ENCODE measurements at places on chromosomes 7 and 10.

- no peak for DNase-seq
Measured at GRCh38 chr7:108340856-108341411, 115.3 kb downstream of the NRCAM start.

DNA sequence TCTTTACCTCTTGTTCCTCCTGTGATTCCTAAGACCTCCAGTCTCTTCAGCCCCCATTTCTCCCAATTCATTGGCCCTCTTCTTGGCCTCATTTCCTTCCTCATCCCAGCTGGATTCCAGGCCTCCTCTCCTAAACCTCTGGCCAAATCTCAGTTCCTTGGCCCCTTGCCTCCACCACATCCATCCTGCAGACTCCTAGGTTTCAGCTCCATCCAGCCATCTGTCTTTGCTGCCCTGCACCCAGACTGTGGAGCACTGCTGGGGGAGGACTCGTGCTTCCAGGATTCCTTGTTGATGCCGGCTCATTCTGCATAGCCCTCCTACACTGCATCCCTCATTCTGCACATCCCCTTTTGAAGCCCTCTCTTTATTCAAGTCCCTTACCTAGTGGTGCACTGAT lies 6.7 kb downstream of the PLAC9 start:
- no peak for DNase-seq

DNA sequence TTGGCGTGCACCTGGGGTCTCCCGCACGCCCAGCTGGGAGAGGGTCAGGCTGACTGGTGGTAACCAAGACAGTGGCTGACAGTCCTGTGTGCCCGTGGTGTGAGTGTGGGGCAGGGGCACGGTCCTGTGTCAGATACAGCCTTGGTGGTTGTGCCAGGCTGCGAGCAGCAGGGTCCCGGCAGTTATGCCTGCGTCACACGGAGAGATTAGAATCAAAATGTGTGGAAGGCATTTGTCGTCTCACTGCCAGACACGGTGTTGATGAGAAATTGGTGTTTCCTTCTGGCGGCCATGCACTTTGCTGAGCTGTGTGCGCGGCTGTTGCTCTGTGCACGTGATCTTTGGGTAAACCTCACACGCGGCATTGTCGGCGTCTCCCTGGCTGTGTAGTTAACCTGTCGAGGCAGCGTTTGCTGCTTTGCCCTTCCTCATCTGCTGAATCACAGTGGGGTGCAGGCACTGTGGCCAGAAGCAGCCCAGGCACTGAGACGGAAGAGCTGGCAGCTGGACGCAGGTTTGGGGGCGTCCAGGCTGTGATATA lies 87.7 kb downstream of the NKX6-2 start:
- DNase-seq = no peak

DNA sequence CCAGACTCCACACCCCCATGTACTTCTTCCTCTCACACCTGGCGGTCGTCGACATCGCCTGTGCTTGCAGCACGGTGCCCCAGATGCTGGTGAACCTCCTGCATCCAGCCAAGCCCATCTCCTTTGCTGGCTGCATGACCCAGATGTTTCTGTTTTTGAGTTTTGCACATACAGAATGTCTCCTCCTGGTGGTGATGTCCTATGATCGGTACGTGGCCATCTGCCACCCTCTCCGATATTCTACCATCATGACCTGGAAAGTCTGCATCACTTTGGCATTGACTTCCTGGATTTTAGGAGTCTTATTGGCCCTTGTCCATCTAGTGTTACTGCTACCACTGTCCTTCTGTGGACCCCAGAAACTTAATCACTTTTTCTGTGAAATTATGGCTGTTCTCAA lies 4.8 kb downstream of the OR2A25 start:
- no peak for DNase-seq

DNA sequence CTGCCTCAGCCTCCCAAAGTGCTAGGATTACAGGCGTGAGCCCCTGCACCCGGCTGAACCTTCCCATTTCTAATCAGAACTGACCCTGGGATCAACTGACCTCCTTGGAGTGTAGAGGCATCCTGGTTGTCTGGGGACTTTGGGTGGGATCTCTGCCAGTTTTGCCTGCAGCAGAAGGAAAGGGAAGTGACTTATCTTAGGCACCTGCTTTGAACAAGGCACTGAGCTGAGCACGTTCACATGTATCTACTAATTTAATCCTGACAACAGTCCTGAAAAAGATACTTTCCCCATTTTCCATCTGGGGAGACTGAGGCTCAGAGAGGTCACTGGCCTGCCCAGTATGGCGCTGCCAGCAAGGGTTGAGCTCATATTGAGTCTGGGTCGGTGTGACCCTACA lies 153.4 kb downstream of the CUX1 start:
- DNase-seq = no peak

- DNase-seq = no peak
Measured at GRCh38 chr7:37337522-37337921, 111.1 kb downstream of the ELMO1 start.

GRCh38 chr10:124588736-124589490 lies 127.3 kb downstream of the LHPP start:
- no peak for DNase-seq

GRCh38 chr7:2971914-2972834 lies 71.5 kb downstream of the CARD11 start:
- DNase-seq = no peak

- DNase-seq = no peak
Measured at GRCh38 chr10:109203646-109204353, 719.5 kb downstream of the XPNPEP1 start.

- peak; percentile 39 for DNase-seq
Measured at GRCh38 chr7:115087437-115087836, 165.5 kb downstream of the MDFIC start.

GRCh38 chr10:127151981-127152699 lies 44.3 kb downstream of the INSYN2A start:
- DNase-seq = no peak

DNA sequence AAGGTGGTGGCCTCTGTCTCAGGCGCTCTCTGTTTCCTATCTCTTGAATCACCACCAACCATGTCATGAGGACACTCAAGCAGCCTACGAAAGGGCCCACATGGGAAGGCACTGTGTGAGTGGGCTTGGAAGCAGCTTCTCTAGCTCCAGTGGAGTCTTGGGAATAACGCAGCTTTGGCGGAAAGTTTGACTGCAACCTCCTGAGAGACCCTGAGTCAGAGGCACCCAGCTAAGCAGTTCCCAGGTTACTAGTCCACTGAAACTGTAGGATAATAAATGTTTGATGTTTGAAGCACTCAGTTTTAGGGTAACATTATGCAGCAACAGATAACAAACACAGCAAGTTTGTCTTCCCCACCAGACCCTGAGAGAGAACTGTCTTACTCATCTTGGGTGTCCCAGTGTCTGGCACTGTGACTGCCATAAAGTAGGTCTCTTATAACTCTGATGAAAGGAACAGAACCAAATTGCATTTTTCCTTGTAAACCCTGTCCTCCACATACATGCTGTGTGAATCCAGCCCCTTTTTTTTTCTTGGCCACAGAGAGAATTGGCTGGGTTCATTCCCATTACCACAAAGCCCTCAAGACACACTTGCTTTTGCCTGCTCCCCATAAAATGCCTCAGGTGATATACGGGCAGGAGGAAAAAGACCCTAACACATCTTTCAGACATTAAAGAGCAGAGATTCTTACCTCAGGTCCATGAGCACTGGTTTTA lies 185.5 kb downstream of the ZNF365 start:
- no peak for DNase-seq

DNA sequence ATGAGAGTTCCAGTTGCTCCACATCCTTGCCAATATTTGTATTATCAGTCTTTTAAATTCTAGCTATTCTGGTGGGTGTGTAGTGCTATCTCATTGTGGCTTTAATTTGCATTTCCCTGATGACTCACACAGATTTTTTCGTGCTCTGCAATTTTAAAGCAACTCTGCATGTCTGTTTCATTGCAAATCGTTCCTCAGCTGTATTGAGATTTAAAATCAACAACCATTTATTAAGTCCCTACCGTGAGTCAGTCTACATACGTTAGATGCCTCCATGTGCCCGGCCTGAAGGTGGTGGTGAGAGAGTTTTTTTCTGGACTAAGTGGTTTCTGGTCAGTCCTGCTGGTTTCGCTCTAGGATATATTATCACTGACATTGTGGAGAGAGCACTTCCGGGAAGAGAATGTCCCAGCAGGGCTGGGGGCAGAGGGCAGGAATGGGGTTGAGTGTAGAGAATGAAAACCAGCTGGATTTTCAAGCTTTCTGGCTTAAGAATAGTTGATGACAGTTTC lies 8.4 kb upstream of the HYCC1 start:
- DNase-seq = peak; percentile 76

GRCh38 chr10:74383642-74384041 lies 232.6 kb downstream of the ADK start:
- no peak for DNase-seq

DNA sequence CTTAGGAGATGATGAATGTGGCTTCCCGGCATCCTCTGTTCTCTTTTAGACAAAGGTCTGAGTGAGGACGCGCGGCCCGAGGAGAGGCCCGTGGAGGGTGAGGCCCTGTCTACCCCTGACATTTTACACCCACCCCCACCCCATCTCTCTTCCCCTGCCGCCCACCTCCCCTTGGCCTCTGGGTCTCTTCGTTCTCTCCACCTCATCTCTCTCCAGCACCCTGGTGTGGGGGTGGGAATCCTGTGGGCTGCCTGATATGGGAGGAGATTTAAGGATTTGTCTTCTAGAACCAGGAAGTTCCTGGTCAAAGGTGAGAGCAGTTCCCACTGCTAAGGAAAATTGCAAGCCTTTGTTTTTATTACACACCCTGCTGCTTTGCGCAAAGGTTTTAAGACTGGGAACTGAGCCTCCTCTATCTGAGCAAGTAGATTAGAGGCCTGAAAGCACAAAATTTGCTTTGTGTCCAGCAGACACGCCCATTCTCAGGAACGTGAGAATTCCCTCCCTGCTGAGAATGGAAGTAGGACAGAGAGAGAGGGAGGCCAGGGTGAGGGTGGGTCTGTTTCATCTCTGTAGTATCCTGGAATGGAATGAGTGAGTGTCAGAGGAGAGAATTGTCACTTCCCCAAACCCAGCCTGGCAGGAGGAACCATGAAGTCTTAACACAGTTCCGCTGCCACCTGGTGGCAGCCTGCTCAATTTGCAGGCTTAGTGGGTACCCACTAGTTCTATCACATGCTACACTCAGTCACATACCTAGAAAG lies 91.2 kb downstream of the GTF2IRD1 start:
- no peak for DNase-seq

Data from brain pericyte (primary cell).